ENCODE measurements at places on chromosomes 11 and 22.

DNA sequence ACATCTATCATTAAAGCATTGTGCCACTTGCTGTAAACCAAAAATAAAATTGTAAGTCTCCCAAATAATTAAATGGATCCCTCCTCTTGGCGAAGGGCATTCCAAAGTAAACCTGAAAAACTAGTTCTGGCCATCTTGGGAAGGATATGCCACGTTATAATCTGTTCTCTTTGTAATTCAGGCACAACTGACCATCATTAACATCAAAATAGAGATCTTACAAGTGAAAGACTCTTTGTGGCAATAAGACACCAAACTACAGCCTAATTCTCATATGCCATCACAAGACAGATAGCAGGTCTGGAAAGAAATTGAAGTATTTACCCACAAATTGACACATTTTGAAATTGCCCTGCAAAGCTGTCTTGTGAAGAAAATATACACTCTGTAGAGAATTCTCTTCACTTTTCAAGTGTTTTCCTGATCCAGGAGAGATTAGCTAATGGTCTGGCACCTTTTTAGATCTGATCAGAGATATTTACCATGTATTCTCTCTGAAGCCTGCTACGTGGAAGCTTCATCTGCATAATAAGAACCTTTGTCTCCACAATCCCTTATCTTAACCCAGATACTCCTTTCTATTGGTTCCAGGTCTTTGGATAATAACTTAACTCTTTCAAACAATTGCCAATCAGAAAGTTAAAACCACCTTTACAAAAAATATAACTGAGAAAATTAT, 630.4 kb upstream of the CCDC179 start:
- no peak for DNase-seq

DNA sequence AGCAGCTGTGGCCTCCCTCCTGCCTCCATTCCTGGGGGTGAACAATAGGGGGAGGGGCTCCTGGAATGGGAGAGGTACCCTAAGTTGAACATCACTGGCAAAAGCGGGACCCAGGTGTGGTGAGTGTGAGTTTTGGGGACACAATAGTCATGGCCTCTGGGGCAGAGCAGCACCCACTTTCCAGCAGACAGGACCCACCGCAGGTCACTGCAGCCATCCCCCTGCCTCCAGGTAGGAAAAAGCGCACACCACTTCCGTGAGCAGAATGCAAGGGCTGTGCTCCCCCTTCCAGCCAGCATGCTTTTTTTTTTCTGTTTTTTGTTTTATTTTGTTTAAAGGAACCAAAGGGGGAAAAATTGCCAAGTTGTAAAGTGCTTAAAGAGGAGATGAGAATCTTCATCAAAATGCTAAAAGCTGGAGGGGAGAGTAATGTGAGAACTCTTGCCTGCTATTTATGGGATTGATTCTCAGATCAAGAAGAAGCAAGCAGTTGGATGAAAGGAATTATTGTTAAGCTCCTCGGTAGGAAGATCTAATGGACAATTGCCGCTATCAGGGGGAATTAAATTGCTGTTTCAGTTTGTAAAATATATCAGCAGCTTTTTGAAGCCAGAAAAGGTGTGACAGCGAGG, 152.9 kb downstream of the FEZ1 start:
- DNase-seq, result no peak

- no peak for DNase-seq
Measured at GRCh38 chr22:24444729-24445466, 17.5 kb downstream of the ADORA2A start.

DNA sequence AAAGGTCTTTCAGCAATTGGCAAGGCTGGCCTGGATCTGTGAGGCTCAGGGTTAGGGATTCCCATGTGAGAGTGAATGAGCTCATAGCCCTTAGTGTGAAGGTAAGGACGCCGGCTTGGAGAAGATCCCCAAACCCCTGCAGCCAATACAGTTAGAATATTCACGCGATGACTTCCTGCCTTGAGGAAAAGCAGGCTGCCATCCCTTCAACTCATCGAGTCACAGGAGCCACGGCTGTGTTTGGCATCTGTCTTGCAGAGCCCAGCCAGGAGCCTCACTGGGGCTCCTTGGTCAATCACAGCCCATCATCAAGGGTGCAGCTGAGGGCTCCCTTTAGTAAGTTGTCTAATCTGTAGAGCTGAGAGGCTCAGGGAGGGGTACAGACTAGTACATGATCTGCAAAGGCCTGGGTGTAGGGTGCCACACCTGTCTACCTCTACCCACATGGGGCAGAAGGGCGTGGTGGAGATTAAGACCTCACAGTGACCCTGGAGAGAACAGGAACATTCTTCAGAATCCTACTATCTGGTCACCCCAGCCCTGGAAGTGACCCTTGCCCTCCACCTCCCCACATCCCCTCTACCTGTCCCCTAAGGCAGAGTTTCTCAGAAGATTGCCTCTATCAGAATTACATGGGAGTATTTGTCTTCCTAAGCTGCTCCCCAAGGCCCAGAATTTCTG, 18.5 kb downstream of the IL10RA start:
- DNase-seq, result no peak

DNA sequence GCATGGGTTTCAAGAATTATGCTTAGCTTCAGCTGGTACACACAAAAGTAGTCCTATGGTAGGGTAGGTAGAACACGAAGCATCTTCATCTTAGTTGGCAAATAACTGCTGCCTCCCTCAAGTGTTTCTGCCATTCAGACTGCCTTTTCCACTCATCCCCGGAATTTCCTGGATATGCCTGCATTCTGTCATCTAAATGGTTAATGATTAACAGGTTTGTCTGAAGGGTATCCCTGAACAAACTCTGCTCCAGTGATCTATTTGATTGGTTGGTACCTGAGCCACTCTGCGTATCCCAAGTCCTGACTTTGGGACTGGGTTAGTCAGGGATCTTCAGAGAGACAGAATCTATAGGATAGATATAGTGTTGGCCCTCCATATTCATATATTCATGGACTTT, 272.3 kb upstream of the RAG2 start:
- DNase-seq, result no peak

DNA sequence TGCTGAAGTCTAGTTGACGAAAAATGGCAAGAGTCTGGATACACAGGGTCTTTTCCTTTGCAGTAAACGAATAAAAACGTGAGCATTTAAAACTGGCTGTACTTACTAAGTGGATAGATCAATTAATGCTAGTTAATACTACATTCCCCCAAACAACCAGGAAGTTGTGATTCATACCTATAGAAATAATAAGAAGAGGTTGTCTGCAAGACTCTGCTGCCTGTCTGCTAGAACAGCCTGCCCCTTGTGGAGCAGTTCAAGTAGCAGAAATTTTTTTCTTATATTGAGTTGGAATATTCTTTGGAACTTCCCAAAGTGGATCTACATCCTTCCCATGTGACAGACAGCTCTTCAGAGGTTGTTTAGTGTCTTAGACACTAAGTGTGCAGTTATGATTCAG, 86.8 kb downstream of the TEAD1 start:
- no peak for DNase-seq

DNA sequence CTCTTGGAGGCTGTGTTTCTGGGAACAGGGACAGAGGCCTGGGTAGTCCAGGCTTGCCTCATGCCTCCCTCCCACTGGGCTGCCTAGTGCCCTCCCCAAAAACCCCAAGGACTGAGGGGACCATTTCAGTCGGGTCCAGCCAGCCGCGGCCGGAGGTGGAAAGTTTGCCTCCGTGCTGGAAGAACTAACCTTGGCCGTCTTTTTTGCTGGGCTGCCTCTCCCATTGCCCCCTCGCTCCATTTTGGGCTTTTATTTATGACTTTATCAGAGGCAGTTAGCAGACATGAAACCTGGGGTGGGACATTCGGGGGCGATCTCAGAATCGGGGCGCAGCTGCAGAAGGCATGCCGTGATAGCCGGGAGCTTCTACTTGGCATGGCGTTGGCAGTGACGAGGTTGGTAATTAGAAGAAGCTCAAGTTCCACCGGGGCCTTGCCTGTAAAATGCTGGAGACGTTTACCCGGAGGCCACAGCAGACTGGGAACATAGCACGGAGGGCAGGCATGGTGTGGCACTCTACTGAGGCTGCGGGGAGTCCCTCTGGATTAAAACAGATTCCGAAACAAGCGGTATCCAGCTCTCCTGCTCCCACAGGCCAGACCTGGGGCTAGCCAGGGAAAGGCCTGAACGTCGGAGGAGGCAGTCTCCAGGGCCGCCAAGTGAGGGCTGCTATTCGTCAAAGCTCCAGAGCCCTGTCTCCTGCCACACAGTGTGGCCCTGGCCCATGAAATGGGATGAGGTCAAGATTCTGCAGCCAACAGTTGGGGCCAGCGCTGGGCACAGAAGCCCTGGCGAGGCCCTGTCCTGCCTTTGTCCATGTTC, 76.4 kb upstream of the PPARA start:
- peak; percentile 59 for DNase-seq

GRCh38 chr11:130102301-130103249, 32.9 kb downstream of the APLP2 start:
- no peak for DNase-seq

- DNase-seq, result no peak
Measured at GRCh38 chr11:120749395-120749794, 237.8 kb downstream of the GRIK4 start.

DNA sequence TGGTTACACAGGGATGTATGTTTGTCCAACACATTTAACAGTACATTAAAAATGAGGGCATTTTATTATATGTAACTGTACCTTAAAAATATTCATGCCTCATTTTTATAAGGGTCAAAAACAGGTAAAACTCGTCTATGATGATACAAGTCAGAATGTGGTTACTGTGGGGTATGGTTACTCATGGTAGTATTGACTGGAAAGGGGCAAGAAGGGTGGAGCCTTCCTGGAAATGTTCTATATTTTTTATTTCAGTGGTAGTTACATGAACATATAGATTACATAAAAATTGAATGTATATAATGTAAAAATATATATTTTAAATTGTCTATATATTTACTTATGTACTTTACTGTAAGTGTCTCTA, 99.8 kb downstream of the STIM1 start:
- DNase-seq, result no peak

DNA sequence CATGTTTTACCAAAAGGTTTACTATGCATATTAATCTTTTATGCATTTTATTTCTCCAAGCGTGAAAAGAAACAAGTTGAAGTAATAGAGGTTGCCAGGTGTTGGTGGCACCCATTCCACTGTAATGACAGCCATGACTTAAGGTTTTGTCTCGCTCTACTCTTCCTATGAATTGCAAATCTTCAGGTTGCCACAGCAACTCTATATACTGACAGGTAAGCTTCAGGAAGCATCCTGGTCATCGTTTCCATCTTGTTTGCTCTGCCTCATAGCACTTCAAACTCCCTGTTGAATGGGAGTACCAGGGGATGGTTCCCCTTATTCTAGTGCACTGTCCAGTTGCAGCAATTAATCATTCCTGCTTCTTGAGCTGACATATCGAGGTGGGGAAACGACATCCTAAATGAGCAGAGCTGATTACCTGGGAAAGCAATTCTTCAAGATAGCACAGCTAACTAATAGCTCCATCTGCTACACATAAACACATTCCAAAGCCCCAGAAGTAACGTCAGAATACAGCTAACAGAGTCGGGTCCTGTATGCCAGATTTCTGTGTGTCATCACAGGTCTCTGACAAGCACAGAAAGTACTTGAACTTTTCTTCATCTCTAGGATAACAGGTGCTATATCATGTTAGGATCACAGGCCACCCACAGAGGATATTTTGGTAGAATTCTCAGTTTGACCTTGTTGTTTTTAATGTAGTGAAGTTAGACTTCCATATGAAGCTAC, 80.3 kb downstream of the CADM1 start:
- no peak for DNase-seq

DNA sequence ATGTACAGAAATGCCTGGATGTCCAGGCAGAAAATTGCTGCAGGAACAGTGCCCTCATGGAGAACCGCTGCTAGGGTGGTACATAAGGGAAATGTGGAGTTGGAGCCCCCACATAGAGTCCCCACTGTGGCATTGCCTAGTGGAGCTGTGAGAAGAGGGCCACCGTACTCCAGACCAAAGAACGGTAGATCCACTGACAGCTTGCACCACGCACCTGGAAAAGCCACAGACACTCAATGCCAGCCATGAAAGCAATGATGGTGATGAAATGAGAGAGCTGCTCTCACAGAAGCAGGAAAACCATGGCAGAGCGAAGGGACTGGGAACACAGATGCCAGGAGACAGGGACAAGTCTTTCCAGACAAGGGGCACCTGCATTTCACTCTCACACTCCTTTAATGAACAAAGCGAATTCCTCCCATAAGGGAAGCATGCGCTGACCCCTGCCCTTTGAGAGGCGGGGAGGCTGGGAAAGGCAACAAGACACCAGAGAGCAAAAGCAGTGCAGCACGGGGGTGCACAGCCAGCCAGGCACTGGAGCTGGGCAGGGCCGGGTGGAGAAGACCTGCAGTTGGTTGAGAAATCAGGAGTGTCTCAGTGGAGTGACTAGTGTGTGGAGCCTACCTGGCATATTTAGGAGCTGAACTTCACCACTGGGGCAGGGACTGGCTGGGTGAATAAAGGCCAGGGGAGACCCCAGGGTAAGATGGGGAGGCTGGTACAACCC, 1025.2 kb downstream of the TBC1D22A start:
- DNase-seq, result no peak

- no peak for DNase-seq
Measured at GRCh38 chr11:128598506-128599150, 11.3 kb upstream of the ETS1 start.

DNA sequence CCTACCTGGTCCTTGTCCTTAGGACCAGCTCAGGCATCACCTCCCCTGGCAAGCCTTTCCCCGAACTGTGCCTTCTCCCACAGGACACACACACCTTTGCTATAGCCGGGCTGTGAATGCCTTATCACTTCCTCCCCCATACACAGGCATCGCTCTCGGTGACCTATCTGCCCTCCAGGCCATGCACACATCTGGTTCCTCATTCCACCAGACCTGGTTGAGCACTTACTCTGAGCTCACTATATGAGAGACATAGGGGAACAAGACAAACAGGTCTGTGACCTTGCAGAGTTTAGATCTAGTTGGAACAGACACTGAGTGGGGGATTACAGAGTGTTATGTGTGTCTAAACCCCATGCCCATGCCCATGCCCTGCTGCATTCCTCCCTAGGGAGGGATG, 3.1 kb upstream of the BCR start:
- DNase-seq, result no peak

GRCh38 chr11:60858731-60859464, 3.1 kb upstream of the PTGDR2 start:
- DNase-seq, result peak; percentile 26

DNA sequence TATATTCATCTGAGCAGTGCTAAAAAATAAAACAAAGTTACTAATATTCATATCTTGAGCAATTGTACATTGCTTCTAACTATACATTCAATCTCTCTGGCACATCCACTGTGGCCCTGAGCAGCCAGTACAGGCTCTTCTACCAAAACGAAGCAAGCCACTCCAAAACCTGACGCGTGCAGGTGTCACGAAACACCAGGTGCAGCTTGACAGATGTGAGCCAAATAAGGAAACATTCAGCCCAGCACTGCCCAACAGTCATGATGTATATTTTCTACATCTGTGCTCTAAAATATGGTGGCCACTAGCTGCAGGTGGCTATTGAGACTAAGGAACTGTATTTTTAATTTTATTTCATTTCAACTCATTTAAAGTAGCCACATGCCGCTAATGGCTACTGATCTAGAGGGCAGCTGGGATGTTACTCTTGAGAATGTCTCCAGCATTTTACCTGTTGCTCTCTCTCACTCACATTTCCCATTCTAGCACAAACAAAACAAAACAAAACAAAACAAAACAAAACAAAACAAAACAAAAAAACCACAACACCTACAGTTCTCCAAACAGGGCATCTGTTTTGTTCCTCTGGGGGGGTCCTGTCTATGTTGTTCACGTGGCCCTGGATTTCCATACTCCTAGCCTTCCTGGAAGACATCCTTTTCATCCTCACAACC, 77.7 kb downstream of the LARGE1 start:
- DNase-seq, result no peak

- no peak for DNase-seq
Measured at GRCh38 chr11:11381471-11382105, 28.5 kb upstream of the CSNK2A3 start.

- DNase-seq, result no peak
Measured at GRCh38 chr11:68904248-68904847, 657 bp downstream of the IGHMBP2 start.
